Fibroblast of skin of right biceps (primary cell): ENCODE measurements at places on chromosomes 4 and X.

DNA sequence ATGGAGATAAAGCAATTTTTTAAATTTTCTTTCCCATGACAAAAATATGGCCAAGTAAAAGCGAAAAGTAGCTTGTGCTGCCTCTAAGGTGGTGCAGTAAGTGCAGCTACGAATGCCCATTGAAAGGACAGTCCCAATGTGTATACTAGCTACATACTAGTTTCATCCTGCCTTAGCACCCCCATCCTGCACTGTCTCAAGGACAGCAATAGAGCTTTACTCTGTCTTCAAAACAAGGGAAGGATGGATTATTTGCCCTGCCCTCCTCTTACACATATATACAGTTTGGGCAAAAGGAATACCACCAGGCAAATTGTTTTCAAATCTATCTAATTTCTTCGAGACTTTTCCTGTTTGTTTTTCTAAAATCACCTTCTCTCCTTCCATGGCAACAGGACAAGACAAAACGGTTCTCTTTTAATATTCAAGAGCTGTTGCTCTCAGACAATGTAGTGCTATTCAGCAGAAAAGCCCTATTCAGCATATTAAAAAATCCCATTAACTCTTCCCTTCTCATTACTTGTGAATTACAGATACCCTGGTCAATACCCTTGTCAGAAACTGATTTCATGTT, 75.1 kb upstream of the SLC7A11 start:
- DNase-seq: no peak

DNA sequence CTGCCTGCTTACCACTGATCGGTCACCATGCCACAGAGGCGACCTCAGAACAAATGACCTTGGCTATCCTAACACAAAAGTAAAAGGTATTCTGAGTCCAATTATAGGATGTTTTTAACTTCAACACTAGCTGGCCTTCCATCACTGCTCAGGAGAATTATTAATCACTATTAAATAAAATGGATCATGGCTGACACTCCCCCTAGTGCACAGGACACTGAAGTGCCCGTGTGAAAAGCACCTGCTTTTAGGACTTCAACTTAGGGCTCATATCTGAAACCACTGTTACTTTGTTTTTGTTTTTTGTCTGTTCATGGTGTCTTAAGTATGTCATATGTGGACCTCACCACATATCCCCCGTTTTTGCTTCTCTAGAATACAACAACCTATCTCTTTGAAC, 33.9 kb downstream of the STX18 start:
- no peak for DNase-seq

GRCh38 chrX:33190016-33190415, 21.3 kb downstream of the DMD start:
- DNase-seq: peak; percentile 55

- no peak for DNase-seq
These were observed 81.6 kb upstream of the KLF3 start for GRCh38 chr4:38582445-38582844.

- DNase-seq: no peak
These were observed 4.1 kb downstream of the NOA1 start for GRCh38 chr4:56973336-56973735.
